ENCODE measurements at places on chromosomes 1 and 21.

GRCh38 chr1:157095091-157095490, 4.5 kb downstream of the ETV3L start:
- H3K4me3 ChIP-seq = no peak overlapping the region
- H3K36me3 ChIP-seq = no peaks in the 10 kb centered on the region
- peaks cover 7% of the 10 kb centered on the region for H3K27me3 ChIP-seq
- H3K4me1 ChIP-seq = peaks cover 6% of the 10 kb centered on the region
- no peak for DNase-seq

GRCh38 chr1:44670751-44671640, 3.3 kb downstream of the TMEM53 start:
- peaks cover 2% of the 10 kb centered on the region for H3K27me3 ChIP-seq
- DNase-seq = no peak
- H3K36me3 ChIP-seq = no peaks in the 10 kb centered on the region
- peaks cover 14% of the 10 kb centered on the region for H3K4me1 ChIP-seq
- no peak overlapping the region for H3K27ac ChIP-seq
- no peak overlapping the region for H3K4me3 ChIP-seq

- H3K27me3 ChIP-seq = no peaks in the 10 kb centered on the region
- H3K4me1 ChIP-seq = peaks cover 6% of the 10 kb centered on the region
- H3K36me3 ChIP-seq = no peaks in the 10 kb centered on the region
- H3K4me3 ChIP-seq = no peak overlapping the region
- no peak overlapping the region for H3K27ac ChIP-seq
Observed at GRCh38 chr1:85351202-85351828, 74.9 kb upstream of the BCL10 start.

GRCh38 chr21:28773036-28773435, 219.6 kb downstream of the LTN1 start:
- no peaks in the 10 kb centered on the region for H3K27me3 ChIP-seq
- no peaks in the 10 kb centered on the region for H3K36me3 ChIP-seq
- no peak overlapping the region for H3K4me3 ChIP-seq
- no peak overlapping the region for H3K27ac ChIP-seq
- no peaks in the 10 kb centered on the region for H3K4me1 ChIP-seq

DNA sequence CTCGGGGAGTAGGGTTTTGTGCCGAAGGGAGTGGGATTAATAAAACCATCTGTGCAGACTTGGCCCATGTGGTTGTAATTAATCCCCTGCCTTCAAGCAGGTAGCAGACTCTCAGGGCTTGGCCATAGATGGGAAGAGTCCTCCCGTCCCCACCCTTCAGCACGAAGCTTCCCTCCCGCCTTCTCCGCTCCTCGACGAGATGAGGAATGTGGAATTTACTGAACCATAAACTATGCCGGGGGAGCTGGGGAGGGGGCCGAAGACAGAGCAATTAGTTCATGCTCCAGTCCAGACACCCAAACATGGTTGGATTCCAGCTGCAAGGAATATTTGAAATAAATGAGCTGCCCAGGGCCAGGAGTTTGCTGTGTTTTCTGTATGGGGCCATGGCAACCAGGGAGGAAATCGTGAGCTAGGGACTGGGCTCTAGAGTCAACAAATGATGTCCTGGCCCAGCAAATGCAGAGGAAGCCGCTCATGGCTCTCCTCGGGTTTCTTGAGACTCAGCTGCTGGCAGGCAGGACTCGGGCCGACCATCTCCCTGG, 78.8 kb downstream of the SPSB1 start:
- peaks cover 54% of the 10 kb centered on the region for H3K4me1 ChIP-seq
- H3K36me3 ChIP-seq = no peaks in the 10 kb centered on the region
- H3K4me3 ChIP-seq = no peak overlapping the region

DNA sequence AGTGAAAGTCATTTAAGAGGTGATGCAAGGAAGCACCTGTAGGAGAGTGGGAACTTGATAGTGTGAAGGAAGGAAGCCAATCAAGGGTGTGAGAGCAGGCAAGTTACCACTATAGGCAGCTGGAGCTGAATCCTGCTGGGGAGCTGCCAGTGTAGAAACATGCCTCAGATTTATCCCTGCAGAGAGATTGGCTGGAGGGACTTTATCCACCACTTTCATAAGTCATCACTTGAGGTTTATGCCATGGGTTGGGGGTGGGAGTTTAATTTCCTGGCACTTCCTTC, 443.6 kb downstream of the PLPP3 start:
- H3K4me1 ChIP-seq = no peaks in the 10 kb centered on the region
- DNase-seq = no peak
- no peak overlapping the region for H3K4me3 ChIP-seq
- peaks cover 1% of the 10 kb centered on the region for H3K27me3 ChIP-seq
- no peak overlapping the region for H3K27ac ChIP-seq

DNA sequence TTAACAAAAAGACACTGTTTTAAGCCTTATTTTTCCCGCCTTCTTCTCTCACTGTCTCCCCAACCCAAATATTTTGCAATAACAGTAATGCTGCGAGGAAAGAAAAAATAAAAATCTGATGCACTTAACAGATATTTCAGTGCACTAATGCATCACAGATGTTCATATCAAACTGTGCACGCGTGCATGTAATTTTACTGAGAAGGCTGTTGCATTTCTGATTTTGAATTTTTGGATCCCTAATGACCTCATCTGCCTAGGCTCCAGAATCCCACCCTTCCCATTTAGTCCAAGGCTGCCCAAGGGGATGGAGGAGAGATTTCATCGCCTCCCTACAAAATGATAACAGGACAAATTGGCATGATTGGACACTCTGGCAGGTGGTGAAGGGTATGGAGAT, 5.5 kb downstream of the TRABD2B start:
- peaks cover 18% of the 10 kb centered on the region for H3K4me1 ChIP-seq
- H3K27ac ChIP-seq = no peak overlapping the region
- no peaks in the 10 kb centered on the region for H3K36me3 ChIP-seq
- H3K27me3 ChIP-seq = peaks cover 9% of the 10 kb centered on the region
- DNase-seq = no peak

GRCh38 chr1:164759144-164759920, 200.3 kb downstream of the PBX1 start:
- H3K4me1 ChIP-seq = peaks cover 6% of the 10 kb centered on the region
- no peak for DNase-seq
- no peak overlapping the region for H3K4me3 ChIP-seq
- H3K27ac ChIP-seq = no peak overlapping the region
- H3K36me3 ChIP-seq = no peaks in the 10 kb centered on the region
- peaks cover 4% of the 10 kb centered on the region for H3K27me3 ChIP-seq

GRCh38 chr1:222974496-222974895, 159.7 kb downstream of the DISP1 start:
- no peak for DNase-seq
- H3K4me3 ChIP-seq = no peak overlapping the region

DNA sequence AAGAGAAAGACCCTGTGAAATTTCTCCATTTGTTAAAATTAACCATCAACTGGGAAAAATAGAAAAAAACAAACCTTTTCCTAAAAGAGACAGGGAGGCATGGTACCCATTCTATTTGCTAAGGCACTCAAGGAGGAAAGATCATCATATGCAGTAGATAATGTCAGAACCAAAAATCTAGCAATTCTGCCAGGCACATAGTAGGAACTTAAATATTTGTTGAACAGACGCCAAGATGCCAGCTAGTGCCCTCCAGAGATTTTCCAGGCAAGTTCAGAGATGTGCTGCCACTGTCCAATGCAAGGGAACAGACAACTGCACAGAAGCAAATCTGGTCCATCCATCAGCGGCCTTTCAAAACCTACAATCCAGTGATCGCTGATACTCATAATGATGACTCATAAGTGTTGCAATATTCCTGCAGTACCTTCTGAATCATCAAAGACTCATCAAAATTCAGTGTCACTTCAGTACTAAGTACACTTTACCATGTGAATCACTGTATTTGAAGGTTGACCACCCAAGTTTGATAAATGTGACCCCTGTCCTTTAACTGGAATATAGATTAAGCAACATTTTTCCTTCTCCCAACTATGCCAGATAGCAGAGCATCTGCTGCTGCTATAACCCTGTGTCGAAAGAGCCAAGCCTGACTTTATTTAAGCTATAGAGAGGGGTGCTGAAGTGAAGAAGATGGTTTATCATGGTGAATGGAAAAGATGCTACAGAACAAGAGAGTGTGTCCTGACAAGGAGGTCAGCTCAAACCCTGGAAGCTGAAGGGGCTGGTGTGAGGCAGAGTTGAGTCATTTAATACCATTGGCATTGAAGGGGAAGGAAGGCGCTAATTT, 99.1 kb downstream of the MT1HL1 start:
- no peaks in the 10 kb centered on the region for H3K27me3 ChIP-seq
- H3K27ac ChIP-seq = peak overlapping the region; percentile 20
- peaks cover 25% of the 10 kb centered on the region for H3K4me1 ChIP-seq
- no peak overlapping the region for H3K4me3 ChIP-seq

GRCh38 chr1:107263291-107263915, 122.6 kb downstream of the NTNG1 start:
- H3K27ac ChIP-seq = no peak overlapping the region
- no peak overlapping the region for H3K4me3 ChIP-seq
- no peak for DNase-seq
- H3K36me3 ChIP-seq = no peaks in the 10 kb centered on the region
- no peaks in the 10 kb centered on the region for H3K27me3 ChIP-seq

DNA sequence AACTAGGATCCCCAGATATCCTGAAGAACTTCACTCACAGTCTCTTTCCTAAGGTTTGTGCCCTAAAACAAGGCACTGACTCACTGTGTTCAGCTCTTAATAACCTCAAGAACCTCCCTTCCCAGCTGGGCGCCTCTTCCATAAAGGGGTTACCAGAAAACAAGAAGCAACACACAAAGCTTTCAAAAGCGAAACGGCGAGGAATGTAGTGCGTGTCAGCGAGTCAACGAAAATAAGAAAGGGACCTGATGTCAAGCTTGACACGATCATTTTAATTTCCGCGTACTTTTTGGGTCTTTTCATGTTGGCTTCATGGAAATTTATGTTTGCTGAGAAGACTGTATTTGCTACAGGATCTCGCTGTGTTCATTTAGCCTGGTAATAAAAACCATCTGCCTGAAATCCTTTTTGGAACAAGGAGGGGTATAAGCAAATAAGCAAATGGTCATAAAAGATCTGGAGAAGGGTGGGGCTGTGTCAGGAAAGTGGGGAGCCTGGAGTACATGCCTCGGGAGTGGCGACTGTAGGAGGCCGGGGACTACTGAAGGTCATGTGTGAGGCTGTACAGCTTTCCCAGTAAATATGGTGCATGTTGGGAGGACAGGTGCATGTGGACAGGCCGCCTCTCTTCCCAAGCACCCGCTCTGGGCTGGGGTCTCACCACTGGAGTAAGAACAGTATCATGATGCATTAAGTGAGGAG, 11.4 kb upstream of the CLDN14 start:
- H3K27ac ChIP-seq = no peak overlapping the region
- no peaks in the 10 kb centered on the region for H3K4me1 ChIP-seq
- H3K4me3 ChIP-seq = no peak overlapping the region

GRCh38 chr1:232854798-232855159, 49.6 kb downstream of the MAP10 start:
- H3K4me1 ChIP-seq = no peaks in the 10 kb centered on the region
- H3K4me3 ChIP-seq = no peak overlapping the region
- H3K27ac ChIP-seq = no peak overlapping the region
- H3K27me3 ChIP-seq = peaks cover 3% of the 10 kb centered on the region
- DNase-seq = no peak

DNA sequence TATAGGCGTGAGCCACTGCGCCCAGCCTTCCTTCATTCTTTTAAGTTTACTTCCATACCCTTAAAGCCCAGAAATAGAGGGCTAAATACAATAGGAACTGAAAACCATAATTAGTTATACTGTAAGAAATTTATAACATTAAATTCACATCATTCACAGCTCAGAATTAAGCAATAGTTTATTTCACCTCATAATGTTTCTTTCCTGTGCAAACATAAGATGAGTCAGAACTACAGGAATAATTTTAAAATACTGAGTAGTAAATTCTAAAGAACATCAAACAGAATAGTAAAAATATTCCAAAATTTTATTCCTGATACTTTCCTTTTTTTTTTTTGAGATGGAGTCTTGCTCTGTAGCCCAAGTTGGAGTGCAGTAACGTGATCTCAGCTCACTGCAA, 24.1 kb downstream of the POGZ start:
- H3K4me3 ChIP-seq = no peak overlapping the region
- peaks cover 5% of the 10 kb centered on the region for H3K4me1 ChIP-seq
- no peak overlapping the region for H3K27ac ChIP-seq
- H3K27me3 ChIP-seq = peaks cover 2% of the 10 kb centered on the region
- H3K36me3 ChIP-seq = no peaks in the 10 kb centered on the region

DNA sequence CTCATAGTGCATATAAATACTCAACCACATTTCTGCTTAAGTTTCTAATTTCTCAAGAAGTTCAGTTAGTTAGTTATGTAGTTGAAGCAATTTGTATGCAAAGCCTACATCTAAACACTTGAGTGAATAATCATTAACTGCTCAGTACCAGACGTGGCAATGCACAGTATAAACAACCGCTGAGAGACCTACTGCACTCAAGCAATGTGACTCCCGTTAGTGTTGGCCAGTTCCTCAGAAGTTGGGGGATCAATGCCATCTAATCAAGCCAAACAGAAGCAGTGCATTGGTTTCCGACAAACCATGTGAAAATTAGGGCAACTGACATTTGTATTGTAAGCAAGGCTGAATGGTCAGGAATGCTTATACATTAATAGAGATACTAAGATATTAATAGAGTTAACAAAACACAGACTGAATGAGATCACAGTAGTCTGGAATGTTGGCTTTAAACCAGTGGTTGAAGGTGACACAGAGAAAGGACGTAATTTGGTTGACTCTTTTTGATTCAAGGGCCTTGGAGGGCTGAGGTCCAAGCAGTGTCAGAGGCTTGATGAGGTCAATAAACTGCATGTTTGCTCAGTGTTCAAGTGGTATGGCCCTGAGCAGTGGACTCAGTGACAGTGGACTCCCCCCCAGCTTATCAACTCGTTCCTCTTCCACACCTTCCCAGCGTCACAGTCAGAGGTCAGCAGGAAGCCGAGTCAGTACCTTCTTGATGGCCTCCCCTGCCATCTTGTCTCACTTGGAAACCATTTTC, 255.5 kb downstream of the CTH start:
- H3K4me1 ChIP-seq = no peaks in the 10 kb centered on the region
- no peaks in the 10 kb centered on the region for H3K36me3 ChIP-seq
- H3K27me3 ChIP-seq = no peaks in the 10 kb centered on the region
- no peak overlapping the region for H3K27ac ChIP-seq

DNA sequence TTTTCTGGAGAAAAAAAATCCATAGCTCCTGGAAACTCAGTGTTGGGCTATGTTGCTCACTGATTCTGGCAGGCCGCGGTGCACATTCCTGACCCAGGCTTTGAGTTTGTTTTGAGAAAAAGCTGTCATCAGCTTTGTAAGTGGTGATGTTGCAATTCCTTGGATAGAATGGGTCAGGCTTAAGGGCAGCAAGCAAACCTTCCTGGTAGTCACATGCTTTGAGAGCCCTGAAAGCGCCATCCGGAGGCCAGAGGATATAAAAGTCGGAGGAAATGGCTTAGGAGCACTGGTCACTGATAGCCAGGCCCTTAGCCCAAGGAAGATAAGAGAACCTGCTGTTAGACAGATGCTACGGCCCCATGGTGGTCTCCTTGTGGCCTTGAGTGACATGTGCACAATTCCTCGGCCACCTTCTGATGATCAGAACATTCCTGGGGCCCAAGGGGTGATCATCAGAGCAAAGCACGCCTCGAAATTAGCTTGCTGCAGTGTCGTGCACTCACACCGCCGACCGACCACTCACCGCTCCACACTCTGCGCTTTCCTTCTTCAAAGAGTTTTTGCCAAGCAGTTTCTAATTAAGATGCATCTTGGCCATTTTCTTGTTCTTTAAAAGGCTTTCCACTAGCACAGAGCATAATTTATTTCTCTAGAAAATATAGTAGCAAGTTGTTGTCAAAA, 78.6 kb downstream of the MAN1C1 start:
- no peak for DNase-seq
- no peak overlapping the region for H3K27ac ChIP-seq
- H3K36me3 ChIP-seq = no peaks in the 10 kb centered on the region
- H3K4me3 ChIP-seq = no peak overlapping the region

Measured in glutamatergic neuron (in vitro differentiated cells).